ENCODE measurements at places on chromosomes 16 and 17.

DNA sequence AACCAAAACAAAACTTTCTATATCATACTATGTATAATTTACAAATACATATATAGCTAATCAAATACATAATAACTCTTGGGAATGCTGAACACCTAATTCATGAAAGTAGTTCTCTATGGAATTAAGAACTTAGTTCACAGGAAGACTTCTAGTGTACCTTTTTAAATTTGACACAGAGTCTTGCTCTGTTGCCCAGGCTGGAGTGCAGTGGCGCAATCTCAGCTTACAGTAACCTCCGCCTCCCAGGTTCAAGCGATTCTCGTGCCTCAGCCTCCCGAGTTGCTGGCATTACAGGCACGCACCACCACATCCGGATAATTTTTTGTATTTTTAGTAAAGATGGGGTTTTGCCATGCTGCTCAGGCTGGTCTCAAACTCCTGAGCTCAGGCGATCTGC is 24.7 kb downstream of the RFWD3 start:
- DNase-seq, result no peak

DNA sequence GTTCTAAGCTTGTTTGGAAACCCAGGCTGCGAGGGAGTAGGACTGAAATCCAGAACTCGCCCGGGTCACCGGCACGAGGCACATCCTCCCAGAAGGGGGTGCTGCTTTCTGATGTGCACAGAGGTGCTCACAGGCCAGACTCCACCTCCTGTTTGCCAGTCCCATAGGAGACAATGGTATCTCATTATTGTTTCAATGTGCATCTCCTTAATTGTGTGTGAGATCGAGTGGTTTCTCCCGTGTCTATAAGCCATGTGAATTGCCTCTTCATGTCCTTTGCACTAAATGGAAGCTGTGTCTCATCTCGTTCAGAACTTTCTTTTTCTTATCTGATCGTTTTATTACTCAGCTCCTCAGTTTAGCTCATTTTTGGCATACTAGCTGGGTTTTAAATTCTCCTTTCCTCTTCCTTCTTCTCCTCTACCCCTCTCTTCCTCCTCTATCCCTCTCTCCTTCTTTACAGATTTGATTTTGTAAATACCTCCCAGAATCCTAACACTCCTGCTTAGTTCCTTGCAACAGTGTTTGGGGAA is 32.1 kb upstream of the PRKCB start:
- DNase-seq, result no peak

GRCh38 chr17:57311281-57312216 is 55.2 kb downstream of the MSI2 start:
- DNase-seq, result no peak

DNA sequence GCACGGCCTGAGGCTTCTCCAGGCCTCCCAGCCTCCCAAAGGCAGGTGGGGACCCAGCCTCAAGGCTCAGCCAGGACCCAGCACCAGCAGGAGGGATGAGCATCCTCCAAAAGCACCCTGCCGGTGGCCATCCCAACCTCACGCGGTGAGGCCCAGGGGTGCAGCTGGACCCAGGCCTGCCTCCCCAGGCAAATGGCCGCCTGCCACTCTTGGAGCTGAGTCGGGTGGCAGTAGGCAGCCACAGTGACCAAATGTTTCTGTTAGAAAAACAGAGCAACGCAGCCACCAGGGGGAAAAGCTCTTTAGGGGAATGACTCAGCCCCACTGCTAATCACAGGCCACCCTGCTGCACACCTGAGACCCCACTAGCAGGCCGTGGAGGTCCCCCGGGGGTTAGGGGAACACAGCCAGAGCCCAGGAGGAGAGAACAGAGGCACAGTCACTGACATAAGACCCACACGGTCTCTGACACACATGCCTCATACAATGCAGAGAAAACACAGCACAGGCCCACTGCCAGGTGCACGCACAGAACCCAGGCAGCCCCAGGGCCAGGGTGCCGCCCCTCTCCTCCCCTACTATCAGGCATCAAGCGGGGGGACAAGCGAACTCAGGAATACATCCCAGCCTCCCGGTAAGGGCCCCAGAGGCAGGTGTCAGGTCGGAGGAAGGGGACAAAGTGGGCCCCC is 12.4 kb downstream of the BCAR1 start:
- DNase-seq, result no peak

DNA sequence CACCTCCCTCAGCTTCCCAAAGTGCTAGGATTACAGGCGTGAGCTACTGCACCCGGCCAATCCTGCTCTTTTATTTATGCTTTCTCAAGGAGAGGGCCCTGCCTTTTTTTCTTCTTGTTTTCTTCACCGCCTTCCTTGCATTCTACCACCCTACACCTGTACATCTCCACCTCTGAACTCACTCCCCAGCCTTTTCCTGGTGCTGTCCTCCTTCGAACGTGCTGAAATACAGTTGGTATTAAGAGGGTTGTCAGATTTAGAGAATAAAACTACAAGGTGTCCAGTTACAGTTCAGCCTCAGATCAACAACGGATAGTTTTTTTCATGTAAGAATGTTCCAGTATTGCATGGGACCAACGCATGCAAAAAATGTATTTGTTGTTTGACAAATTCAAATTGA is 1.7 kb downstream of the PIRT start:
- no peak for DNase-seq

- peak; percentile 97 for DNase-seq
Measured at GRCh38 chr16:70715055-70715858, 29.4 kb upstream of the MTSS2 start.

- DNase-seq, result no peak
Measured at GRCh38 chr16:85245307-85246172, 133.3 kb upstream of the CIBAR2 start.

DNA sequence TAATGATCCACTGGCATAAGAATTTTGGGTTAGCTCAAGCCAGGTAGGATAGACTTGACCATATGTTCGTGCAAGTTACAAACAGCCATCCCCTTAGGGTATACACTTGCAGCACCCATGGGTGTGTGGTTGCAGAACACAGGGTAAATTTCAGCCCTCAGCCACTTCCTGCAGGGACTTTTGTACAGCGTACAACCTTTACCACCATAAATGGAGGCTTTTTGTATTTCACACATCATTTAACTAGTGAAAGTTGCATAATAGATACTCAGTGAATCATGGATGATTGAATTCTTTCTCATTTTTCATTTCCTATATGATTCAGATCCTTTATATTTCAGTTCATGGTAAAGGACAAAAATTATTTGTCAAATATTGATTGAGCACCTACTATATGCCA is 473.9 kb downstream of the CDH13 start:
- DNase-seq, result no peak

GRCh38 chr16:80931801-80932707 is 74.6 kb downstream of the CMC2 start:
- no peak for DNase-seq

DNA sequence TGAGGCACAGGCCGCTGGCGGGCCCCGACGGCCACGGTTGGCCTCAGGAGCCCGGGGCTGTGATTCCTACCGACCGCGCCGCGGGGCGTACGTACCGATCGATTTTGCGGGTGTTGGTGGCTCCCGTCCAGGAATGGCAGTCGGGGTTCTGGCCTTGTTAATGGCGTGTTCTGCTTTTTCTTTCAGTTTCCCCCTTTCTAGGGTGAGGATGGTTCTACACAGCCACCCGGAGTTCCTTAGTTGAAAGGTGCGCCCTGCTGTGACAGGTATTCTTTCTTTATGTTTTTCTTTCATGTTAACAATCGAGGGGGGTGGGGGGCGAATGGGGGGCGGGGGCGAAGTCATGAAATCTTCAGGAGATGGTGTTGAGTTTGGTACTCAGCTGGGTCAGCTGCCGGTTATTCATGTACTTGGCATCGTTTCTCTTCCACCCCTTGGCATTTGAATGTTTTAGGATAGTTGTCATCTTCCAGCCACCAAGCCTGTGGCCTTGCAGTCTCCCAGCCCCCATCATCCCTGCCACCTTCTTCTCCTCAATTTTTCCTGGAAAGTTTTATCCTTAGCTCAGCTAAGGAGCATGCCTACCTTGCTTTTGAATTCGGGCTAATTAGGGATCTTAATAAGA is 802 bp downstream of the CYLD start:
- no peak for DNase-seq
